ENCODE measurements at places on chromosomes 13 and 19.

DNA sequence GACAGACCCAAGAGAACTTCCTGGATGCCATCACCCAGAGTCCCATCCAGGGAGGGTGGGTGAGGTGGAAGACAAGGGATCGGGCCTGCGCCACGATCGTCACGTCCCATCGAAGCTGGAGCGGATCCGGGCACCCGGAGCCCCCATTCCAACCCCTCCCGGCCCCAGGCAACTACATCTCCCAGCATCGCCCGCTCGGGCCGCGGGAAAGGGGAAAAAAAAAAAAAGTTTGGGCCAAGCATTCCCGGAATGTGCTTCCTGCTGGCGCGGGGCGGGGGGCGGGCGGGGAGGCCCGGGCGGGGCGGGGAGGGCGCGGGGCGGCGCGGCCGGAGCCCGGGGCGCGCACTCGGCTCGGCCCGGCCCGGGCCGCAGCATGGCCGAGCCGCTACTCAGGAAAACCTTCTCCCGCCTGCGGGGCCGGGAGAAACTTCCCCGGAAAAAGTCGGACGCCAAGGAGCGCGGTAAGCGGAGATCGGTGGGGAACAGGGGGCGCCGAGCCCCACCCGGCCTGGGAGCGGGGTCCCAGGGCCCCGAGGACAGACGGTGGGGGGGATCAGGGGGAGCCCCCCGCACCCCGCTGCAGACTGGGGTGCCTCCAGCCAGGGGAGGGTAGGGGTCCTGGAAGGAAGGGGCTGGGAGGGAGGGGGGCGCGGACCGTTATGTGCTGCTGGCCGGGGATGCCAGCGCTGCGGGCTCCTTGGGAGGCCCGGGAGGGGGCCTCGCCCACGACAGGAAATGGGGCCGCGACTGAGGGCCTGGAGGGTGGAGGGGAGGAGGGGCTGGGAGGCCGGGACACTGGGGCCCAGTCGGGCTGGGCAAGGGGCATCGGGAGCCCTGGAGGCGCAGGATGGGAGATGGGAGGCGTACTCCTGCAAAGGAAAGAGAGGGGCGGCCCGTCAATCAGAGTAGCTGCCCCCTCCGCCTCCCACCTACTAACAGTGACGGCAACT, at the start of gene SYDE1:
SYDE1 (plus strand) TSS at position 341 of the 950 bp plus-strand sequence; CDS start at position 374, 33 bp downstream.
- DNase-seq, result peak; percentile 36

DNA sequence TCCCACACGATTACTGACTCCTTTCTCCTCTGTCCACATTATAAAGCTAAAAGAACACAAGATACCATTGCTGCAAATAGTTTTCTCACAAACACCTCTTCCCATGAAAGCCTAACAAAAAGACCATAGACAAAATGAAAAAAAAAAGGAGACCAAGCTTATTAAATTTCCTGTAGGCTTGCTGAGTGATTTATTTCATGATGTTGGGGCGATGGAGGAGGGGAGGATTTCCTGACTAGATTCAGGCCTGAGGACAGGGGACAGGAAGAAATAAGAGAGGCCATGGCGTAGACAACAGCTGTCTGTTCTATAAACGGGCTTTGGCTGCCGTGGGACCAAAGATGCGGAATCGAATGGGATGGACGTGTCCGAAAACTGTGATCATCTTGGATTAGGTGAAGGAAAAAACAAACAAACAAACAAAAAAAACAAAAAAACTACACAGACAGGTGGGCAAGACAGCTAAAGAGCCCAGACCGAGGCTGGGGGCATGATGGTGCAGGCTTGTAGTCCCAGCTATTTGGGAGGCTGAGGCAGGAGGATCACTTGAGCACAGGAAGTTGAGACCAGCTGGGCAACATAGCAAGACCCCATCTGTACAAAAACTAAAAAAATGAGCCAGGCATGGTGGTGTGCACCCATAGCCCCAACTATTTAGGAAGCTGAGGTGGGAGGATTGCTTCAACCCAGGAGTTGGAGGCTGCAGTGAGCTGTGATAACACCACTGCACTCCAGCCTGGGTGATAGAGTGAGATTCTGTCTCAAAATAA, 5.3 kb downstream of the TMPRSS9 start:
- no peak for DNase-seq

GRCh38 chr13:51068501-51068900, 42.6 kb downstream of the C13orf42 start:
- no peak for DNase-seq

GRCh38 chr19:20237773-20238623, 71.0 kb downstream of the ZNF486 start:
- peak; percentile 60 for DNase-seq

- DNase-seq, result no peak
Observed at GRCh38 chr19:54662730-54663129, at the start of gene LILRB4. LILRB4 (plus strand) TSS chr19:54662985; CDS start chr19:54663034, 49 bp downstream.

GRCh38 chr19:4134351-4134750, 10.4 kb upstream of the MAP2K2 start:
- no peak for DNase-seq
